ENCODE measurements at places on chromosomes 5 and 9.

DNA sequence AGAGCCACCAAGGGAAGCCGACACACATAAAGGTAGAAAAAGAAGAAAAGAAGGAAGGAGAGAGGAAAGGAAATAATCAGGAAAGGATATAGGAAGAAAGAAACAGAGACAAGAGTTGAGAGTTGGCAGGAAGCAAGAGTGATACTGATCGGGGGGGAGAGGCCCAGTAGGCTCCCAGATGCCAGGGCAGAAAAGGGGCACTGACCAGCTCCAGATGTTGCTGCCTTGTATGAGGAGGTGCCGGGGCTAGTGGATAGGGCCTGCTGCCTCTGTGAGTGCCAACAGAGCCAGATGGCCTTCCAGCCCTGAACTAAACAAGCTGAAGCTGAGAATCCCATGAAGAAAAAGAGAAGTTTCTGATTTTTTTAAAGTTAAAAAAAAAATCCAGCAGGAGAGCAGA, 82.0 kb upstream of the TRIM32 start:
- peak; percentile 57 for ATAC-seq

DNA sequence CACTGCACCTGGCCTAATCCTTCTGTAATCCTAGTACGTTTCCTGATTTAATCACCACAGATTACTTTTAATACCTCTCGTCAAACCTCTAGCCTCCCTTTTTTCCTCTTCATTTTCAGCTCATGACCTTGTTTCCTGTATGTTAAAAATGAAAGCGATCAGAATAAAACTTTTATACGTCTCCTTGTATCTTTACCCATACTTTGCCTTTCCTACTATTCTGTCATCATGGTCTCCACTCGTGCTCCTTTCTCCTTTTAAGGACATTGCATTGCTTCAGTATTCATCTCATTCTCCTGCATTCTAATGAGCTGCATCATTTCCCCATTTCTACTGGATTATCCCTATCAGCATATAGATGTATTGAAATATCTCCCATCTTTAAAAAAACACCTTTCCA, 8.5 kb downstream of the CDC42SE2 start:
- ATAC-seq = no peak

- no peak for ATAC-seq
Measured at GRCh38 chr5:168847511-168848073, 268.4 kb upstream of the PANK3 start.

DNA sequence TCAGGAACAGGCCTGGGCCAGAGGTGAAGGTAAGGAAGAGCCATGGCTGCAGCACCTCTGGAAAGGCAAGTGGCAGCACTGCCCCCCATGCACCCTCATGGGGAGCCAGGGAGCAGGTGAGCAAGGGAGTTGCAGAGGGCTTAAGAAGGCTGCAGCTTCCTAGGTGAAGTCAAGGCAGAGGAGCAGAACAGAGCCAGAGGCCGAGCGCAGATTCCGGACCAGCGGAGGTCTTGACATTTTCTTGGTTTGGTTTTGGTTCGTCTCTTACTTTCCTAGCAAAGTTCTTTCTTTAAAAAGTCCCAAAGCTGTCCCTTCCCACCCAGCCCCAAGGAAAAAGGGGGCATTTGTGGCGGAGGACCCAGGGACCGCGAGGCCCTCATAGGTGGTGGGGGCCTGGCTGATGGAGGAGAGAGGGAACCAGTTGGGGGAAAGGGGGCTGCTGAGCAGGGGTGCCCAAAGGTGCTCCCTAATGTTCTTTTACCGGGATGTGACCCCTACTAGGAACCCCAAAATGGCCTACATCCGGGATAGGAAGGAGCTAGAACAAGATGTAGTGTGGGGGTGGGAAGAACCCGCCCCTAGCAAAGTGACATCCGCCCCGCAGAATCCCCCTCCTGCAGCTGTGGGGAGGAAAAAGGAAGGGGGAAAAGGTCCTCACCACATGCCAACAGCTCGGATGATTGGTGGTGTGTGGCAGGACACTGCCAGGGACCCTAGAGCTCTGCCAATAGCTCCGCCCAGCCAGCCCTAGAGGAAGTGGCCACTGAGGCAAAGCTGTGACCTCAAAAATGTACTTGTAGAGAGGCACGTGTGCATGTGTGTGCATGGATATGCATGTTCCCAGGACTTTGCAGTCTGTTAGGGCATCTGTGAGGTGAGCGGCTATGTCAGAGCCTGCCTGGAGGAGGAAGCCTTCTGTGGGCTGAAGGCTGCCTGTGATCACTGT, 914 bp upstream of the CD72 start:
- ATAC-seq = no peak

- no peak for ATAC-seq
Measured at GRCh38 chr9:73775757-73776156, 624.1 kb downstream of the ANXA1 start.

DNA sequence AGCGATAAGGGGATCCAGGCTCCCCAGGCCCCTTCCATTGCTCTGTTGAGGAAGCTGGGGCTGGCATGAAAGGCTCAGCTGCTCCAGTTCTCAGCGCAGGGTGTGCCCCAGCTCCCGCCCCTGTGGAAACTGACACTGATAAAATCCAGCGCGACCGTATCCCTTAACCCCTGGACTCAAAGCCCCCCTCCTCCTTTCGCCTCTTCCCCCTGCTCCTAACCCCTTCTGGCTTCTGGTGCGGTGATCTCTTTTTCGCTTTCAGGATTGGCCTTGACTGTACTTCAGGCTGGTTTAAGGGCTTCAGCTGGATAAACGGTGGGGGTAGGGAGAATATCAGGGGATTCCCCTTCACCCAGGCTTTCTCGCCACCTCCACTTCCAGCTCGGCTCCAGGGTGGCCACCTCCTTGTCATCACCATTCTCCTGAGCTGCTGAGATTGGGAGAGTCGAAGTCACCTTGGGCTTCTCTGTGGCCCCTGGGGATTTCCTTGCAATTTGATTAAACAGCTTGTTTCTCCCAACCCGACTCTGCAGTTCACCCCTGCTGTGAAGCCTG, 843 bp downstream of the BSPRY start:
- ATAC-seq = no peak

DNA sequence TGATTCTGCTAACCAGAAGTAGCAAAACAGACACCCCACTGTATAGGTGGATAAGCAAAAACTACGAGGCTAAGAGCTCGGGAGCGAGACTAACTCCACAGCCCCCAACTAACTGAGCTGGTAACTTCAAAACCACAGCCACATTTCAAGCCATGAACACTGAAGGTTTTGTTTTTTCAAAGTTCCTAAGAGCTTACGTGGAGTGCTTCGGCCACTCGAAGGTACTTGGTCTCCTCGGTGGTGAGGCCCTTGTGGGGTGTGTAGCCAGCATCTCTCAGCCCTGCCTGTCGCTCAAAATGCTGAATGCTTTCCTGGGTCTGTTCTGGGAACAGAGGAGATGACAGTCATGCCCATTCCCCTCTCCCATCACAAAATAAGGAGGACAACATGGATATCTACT, 11.1 kb downstream of the KIAA1191 start:
- ATAC-seq = no peak

DNA sequence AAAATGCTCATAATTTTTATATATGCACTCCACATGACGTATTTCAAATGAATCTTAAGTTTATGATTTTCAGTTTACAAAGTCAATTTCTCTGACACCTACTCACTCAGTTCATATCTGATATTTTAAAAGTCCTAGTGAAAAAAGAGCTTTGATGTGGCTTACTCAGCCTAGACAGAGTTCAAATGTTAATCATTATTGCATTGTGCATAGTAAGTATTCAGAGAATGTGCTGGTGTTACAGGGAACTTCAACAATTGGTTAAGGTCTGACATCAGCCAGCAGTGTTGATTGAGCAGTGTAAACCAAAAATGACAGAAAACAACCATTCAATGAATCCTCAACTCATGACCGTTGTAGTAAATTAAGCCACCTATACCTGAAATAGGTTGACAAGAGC, 147.2 kb upstream of the LHFPL2 start:
- peak; percentile 10 for ATAC-seq

GRCh38 chr9:74803376-74804017, 84.2 kb downstream of the TRPM6 start:
- ATAC-seq = no peak

- no peak for ATAC-seq
Measured at GRCh38 chr5:119379942-119380547, 24.2 kb downstream of the TNFAIP8 start.

DNA sequence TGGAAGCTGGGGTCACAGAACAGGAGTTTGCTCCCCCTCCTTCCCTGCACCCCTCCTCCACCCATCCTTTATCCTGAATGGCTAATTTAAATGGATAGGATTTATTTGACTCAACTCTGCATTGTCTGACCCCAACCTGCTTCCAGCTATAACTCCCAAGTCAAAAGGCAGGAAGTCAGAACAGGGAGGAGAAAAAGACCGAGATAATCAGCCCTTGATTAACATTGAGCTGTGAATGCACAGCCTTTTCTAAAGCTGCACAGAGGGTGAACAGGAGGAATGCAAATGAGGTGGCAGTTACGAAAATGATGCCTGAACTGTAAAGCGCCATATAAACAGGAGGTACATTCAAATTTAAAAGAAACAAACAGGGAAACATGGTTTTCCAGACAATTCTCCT, 152.8 kb downstream of the SPOCK1 start:
- no peak for ATAC-seq

DNA sequence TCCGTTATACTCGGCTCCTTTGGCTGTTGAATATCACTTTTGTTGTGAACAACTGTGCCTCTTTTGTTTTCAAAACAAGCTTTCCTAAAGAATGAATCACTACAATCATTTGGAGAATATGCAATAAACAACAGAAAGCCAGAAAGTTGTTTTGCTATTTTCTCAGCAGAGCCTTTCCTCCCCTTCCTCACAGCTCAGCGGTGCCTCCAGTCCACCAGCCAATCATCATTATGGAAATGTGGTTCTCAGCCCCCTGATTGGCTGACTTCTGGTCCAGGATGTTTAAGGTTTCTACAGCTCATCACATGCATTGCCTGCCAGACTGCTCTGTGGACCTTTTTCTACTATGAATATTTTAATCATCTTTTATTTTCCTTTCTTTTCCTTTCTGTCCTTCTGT, 9.1 kb upstream of the ZNF608 start:
- ATAC-seq = peak; percentile 71

DNA sequence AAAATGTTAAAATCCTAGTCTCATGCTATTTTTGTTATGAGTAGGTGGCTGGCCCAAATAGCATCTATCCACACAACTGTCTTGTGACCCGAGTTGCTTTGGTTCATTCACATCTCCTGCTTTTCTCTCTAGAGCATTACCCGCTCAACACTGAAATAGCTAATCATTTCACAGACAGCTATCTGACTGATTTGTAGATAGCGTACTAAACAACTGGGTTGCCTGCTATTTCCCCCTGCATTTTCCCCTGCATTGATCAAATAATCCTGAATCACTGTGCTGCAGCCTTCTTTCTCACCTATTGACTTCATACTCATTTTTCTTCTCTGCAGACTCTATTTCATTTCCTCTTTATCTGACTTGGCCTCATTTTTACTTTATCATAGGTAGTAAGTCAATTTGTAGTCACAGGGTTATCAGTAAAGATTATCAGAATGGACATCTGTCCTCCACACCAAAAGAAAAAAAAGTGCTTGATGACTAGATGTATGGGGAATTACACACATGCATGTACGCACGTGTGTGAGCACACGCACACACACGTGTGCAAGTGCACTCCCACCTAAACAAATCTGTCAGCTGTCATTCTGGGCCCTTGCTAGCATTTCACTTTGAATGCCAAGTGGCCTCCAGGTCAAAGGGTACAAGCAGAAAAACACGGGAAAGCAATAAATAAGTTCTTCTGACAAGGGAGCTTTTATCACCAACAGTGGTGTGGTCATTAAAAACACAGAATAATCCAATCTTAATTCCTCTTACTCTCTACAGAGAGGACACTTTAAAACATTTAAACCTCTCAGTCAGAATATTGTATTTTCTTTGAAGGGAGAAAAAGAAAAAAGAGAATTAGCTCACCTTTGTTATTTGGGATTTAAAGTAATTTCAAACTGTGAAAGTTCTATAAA, 501.6 kb downstream of the EFNA5 start:
- no peak for ATAC-seq

- ATAC-seq = peak; percentile 25
Measured at GRCh38 chr9:36110434-36110833, 26.1 kb upstream of the GLIPR2 start.

GRCh38 chr5:163869581-163869980, 364.2 kb downstream of the MAT2B start:
- ATAC-seq = no peak

- ATAC-seq = peak; percentile 23
Measured at GRCh38 chr5:55438998-55439397, 95.8 kb downstream of the PLPP1 start.

DNA sequence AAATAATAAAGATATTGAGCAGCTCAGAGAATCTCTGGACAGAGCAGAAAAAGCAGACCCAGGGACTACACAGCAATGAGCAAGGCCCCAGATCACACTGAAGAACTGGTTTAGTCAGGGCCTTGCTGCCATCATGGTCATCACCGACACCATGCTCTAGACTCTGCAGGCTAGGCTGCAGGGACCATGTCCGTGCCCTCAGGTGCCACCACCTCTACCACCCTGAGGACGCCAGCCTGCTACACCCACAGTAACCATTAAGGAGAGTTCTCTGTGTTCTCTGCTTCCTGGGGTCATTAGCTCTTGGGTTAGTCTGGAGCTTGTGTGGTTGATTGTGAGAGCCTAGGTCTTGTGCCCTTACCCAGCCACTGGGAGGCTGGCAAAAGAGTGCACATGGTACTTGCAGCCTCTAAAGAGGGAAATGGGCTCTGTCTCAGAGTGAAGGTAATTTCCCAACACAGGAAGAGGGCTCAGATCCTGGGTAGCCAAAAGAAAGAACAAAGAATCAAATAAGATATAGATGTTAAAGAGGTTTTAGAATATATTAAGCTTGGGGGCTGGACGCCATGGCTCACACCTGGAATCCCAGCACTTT, 31.9 kb upstream of the JADE2 start:
- no peak for ATAC-seq

DNA sequence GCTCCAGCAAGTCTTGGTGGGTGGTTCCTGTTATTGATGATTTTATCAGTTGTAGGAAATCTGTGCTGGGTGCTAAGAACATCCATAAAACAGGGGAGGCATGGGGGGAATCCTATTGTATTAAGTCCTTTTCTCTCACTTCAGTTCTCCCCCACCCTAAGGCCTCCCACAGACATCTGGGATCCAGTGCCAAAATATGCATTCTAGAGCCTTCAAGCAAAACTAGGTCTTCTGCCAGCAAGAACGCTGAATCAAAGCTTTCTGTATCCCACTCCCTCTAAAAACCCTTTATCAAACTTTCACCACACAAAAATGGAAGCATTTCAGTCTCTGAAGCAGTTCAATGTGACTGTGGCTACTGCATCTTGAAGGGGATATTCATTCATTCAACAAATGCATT, 281.9 kb downstream of the GAS1 start:
- no peak for ATAC-seq

GRCh38 chr9:100581661-100582060, 3.8 kb downstream of the CAVIN4 start:
- no peak for ATAC-seq

DNA sequence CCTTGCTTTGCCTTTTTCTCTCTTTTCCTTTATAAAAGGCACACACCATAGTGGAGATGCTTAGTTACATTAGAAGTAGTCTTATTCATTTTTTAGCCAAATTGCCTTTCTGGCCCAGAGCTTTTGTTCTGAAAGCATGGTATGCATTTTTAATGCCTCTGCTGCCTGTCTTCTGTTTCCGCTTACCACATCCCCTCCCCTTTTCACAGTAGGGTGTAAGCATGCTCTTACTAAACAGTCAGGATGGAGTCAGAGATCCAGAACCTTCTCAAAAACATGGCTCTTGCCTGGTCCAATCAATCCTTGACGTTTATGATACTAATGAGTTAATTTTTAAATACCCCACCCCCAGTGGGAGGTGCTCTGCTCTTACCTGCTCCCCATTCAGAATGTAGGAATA, 22.5 kb downstream of the PPP3R2 start:
- no peak for ATAC-seq

GRCh38 chr9:119793218-119793617, 424.0 kb upstream of the BRINP1 start:
- ATAC-seq = no peak

- no peak for ATAC-seq
Measured at GRCh38 chr5:43422143-43422542, 10.0 kb upstream of the CCL28 start.
